Activated CD4-positive, alpha-beta T cell treated with anti-CD3 and anti-CD28 coated beads, Interleukin-2, amount 50 U/mL, for 4 hours (primary cell): ENCODE measurements at places on chromosomes 16 and 17.
A peak's percentile ranks its signal among the peaks of the same experiment; 100 is the strongest.

GRCh38 chr17:52986056-52986662, 827.6 kb upstream of the CA10 start:
- DNase-seq = no peak

- DNase-seq = no peak
Measured at GRCh38 chr16:76899767-76900166, 291.2 kb upstream of the MON1B start.

- peak; percentile 8 for DNase-seq
Measured at GRCh38 chr17:2929881-2930533, 133.4 kb downstream of the OR1D5 start.

GRCh38 chr17:417691-418420, 65.2 kb upstream of the RPH3AL start:
- no peak for DNase-seq

GRCh38 chr16:88965411-88965810, 11.6 kb downstream of the CBFA2T3 start:
- DNase-seq = no peak

GRCh38 chr17:55289106-55289446, 24.3 kb downstream of the HLF start:
- no peak for DNase-seq

GRCh38 chr16:84759061-84759460, 59.3 kb downstream of the USP10 start:
- DNase-seq = no peak

DNA sequence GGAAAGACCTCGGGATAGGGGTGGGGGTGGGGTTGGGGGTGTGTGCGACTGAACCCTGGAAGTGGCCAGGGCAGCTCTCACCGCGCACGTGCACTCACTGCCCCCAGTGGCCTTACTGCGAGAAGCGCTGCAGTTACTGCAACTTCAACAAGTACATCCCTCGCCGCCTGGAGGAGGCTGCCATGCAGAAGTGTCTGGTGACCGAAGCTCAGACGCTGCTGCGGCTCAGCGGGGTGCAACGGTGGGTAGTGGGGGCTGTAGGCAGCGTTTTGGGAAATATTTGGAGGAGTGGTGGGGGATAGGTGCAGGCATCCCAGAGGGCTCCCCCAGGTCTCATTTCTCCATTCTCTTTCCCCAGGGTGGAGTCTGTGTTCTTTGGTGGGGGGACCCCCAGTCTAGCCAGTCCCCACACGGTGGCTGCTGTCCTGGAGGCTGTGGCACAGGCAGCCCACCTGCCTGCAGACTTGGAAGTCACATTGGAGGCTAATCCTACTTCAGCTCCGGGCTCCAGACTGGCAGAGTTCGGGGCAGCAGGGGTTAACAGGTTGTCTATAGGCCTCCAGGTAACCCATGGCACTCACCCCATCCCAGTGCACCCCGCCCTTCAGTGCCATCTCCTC, 972 bp downstream of the RSAD1 start:
- peak; percentile 56 for DNase-seq

- DNase-seq = no peak
Measured at GRCh38 chr17:55726440-55726839, 3.8 kb upstream of the TMEM100 start.
